ENCODE measurements at places on chromosomes 11 and 22.

DNA sequence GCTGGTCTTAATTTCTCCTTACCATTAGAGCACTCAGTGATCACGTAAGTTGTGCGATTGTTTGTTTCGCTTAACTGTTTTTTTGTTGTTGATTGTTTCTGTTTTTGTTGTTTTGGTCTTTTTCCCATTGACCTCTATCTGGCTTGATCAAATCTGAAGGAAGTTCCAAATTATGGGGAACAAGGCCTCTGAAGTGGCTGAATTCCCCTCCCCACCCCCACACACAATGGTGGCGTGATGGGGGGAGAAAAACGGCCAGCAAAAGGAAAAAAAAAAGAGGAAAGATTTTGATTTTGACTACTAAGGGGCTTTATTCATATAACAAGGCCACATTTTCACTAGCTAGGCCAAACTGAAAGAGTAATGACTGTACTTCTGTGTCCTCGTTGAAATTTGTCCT, 53.6 kb downstream of the OSBPL5 start:
- no peak for DNase-seq

GRCh38 chr11:118975771-118976709, 4.5 kb downstream of the FOXR1 start:
- DNase-seq, result no peak

DNA sequence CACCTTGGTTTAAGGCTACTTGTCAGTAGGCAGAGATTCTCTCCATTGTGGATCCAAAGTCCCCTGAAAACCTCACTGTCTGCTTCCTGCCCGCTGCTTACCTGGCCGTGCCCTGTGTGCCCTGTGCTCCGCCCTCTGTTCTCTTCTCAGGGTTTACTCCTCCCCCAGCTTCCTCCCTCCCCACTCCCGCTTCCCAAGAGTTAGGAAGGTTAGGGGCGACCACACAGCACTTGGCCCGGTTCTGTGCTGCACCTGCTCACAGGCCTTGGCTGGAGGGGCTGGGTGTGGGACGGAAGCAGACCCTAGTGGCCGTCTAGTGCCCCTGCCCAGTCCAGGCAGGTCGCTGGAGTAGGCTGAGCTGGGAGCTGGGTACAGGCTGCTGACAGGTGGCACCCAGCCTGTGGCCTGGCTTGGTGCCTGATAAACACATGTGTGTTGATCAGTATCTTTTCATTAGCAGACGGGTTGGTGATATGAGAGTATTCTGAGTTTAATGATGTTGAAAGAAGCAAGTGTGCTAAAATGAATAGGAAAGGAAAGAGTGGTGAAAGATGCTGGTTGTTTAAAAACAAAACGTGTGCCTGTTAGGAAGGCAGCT, 40.5 kb downstream of the GRAMD4 start:
- no peak for DNase-seq

DNA sequence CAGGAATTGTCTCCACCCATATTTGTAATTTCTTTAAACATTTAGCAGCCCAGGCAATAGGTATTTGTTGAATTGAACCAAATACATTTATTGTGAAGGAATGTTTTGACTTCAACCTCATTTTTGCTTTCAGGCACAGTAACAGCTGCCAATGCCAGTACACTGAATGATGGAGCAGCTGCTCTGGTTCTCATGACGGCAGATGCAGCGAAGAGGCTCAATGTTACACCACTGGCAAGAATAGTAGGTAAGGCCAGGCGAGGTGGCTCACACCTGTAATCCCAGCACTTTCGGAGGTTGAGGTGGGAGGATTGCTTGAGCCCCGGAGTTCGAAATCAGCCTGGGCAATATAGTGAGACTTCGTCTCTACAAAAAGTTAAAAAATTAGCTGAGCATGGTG, 20.9 kb downstream of the ACAT1 start:
- DNase-seq, result no peak

DNA sequence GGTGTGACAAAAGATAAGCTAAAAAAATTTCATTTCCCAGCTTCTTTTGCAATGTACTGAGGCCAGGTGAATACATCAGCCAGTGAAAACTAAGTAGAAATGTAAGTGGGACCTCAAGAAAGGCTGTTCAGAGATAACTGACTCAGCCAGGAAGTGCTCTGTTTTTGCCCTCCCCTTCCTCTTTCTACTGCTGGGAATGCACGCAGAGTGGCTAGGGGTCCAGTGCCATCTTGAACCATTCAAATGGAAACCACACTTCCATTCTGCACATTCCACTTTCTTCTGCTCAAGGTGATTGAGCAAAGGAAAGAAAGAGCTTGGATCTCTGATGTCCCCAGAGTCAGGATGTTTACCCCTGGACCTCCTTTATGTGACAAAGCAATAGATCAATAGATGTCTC, 27.8 kb upstream of the LMO2 start:
- DNase-seq, result no peak

DNA sequence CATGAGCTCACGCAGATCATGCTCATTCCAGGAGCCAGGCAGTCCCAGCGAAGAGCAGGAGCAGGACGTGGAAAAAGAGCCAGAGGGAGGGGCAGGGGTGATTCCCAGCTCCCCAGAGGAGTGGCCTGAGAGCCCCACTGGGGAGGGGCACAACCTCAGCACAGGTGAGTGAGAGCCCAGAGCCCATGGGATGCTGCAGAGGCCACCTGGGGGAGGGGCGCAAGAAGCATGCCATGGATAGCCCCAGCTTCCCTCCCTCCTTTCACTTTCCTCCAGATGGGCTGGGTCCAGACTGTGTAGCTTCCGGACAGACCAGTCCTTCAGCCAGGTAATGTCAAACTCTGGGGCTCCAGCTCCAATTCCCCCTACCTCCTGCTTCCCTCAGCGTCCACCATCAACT, 6.2 kb downstream of the SMTNL1 start:
- no peak for DNase-seq

DNA sequence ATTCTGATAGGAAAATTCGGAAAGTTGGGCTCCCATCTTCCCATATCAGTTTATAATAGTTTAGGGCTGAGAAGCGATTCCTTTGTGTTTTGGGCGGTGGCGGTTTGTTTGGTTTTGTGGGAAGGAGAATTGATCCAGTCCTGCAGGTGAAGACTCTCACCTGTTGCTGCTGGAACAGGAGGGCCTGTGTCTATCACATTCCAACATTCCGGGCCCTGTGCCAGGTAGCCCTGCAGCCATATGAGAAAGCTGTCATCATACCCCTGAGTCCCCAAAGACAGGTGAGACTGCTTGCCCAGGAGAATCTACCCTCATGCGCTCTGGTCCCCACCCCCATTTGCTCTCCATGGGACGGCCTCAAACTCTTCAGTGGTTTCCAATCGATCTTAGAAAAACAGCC, 62.1 kb downstream of the TRAF6 start:
- no peak for DNase-seq

DNA sequence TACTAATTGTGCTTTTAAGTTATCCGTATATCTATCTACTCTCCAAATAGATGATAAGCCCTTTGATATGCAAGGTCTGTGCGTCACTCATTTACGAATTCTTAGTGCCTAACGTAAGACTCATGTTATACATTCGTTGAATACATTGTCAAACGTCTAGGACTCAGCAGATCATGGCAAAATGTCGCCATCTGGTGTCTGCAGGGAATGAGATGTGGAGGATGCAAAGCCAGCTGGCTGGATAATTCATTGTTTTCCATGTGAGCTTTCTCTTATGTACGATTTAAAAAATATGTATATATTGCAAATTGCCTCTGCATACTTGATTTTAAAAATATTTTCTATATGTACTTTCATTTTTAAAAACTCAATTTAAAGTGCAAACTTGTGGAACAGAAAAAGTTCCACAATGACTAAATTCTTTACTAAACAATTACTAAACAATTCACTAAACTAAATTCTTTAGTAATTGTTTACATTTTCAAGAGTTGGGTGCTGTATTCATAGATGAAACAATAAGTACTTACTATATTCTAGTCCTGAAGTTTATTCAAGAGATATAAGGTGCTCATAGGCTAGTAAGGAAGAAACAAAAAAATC, 33.8 kb downstream of the ZNF202 start:
- DNase-seq, result no peak

- no peak for DNase-seq
Measured at GRCh38 chr11:76601272-76601671, 69.3 kb downstream of the LRRC32 start.

- no peak for DNase-seq
Measured at GRCh38 chr11:110747531-110747930, 35.3 kb upstream of the ARHGAP20 start.

- DNase-seq, result no peak
Measured at GRCh38 chr22:45529971-45530575, 27.4 kb downstream of the FBLN1 start.

DNA sequence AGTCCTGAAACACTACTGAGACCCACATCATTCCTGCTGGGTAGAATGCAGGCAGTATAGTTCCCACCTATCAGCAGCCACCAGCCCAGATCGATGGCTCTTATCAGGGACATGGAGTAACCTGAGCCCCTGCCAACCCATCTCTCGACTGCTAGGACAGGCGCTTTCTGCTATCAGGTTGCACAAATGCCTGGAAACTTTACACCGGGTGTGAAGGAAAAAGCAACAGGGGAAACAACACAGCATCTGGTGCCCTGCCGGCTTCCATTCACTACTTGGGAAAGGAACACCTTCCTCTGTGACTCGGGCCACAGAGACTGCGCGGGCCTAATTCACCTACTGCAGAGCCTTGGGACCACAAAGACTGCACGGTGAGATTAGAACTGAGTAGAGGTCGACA, 18.5 kb downstream of the RBFOX2 start:
- DNase-seq, result no peak

DNA sequence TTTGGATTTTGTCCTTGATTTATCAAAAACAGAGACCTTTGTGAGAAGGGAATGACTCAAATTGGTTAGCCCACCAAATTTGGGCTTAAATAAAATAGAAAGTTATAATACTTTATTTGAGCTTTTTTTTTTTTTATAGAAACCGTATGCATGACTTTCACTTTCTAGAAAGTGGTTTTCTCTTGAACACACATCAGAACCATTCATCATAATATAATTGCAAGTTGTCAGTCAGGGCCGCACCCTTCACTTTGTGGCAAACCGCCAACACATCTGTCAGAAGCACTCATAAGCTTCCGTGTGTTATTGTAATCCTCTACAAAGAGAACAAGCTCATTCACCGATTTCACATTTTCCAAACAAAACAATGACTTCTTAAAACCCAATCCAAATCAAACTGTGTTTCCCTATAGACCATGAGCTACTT, 76.1 kb downstream of the SOX6 start:
- DNase-seq, result no peak

GRCh38 chr11:32983506-32983905, 32.2 kb upstream of the DEPDC7 start:
- DNase-seq, result no peak

- DNase-seq, result no peak
Measured at GRCh38 chr22:48663297-48663696, 1164.4 kb downstream of the BRD1 start.

GRCh38 chr22:17951315-17951714, 73.0 kb downstream of the MICAL3 start:
- DNase-seq, result no peak

GRCh38 chr11:68031144-68031464, 623 bp downstream of the NDUFS8 start:
- DNase-seq, result no peak

DNA sequence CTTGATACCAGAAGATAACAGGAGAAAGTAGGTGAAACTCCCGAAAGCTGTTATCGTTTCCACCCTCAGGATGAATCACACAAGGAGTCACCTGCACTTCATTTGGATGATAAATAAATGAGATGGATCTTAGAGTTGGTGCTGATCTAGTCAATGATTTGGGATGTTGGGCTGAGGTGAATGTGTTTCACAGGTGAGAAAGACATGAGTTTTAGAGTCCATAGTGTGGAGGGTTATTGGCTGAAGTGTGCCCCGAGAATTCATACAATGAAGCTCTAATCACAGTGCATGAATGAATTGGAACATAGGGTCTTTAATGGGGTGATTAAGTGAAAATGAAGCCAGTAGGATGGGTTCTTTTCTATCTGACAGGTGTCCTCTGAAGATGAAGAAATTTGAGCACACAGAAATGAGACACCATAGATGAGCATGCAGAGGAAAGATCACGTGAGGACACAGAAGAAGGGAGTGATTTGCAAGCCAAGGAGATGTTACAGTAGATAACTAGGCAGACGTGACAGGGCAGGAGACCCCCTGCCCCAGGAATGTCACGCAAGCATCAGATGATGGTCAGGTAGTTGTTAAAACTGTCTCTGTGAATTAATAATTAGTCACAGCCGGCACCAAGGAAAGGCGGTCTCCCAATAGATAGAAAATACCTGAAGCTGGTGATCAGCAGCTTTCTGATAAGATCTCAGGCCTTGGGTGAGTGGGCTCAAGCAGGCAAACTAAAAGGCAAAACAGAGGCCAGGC, 60.3 kb upstream of the IGLL5 start:
- DNase-seq, result no peak

GRCh38 chr11:77140231-77140851, 12.3 kb downstream of the MYO7A start:
- DNase-seq, result no peak

GRCh38 chr22:30121960-30122359, 41.7 kb downstream of the HORMAD2 start:
- DNase-seq, result no peak

GRCh38 chr22:19800761-19801244, 40.2 kb downstream of the TBX1 start:
- DNase-seq, result no peak

- DNase-seq, result no peak
Measured at GRCh38 chr22:48438800-48439559, 1388.7 kb downstream of the BRD1 start.

- no peak for DNase-seq
Measured at GRCh38 chr22:21624120-21624879, 5.5 kb downstream of the YDJC start.

DNA sequence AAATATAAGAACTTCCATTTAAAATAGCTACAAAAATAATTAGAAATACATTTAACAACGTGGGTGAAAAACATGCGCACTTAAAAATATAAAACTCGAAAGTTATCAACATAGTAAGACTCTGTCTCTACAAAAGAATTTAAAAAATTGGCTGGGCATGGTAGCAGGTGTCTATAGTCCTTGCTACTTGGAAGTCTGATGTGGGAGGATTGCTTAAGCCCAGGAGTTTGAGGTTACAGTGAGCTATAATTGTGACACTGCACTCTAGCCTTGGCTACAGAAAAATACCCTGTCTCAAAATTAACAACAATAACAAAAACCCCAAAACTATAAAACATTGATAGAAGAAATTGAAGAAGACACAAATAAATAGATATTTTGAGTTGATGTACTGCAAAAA, 13.8 kb upstream of the CASP12 start:
- no peak for DNase-seq

DNA sequence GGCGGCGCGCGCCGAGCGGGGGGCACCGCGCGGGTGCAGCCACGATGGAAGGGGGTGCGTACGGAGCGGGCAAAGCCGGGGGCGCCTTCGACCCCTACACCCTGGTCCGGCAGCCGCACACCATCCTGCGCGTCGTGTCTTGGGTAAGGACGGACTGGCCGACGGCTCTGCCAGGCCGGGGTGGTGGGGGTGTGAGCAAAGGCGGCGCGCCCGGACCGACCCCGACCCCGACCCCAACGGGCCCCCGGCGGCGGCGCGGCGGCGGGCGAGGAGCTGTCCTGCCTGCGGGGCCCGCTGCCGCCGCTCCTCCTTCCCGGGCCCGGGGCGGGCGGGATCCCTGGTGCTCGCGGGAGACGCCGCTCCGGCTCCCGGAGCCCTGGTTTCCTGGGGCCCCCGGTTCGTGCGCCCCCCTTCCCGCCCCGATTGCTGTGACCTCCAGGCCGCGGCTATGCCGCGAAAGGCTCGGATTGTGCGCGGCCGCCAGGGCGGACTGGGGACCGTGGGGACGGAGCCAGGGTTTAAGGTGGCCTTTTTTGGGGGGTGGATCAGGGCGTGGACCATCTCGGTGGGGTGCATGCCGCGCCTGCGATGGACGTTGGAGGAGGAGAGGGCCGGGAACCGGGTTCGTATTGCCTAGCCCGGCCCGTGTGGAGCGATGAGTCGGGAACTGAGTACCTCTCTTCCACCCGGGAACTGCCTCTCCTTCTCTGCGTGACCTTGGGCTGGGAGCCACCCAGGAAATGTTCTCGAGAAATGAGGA, at the start of gene SYNGR1:
TSS of gene SYNGR1 (plus strand) at position 25 of the 760 bp plus-strand sequence. CDS start at position 45, 20 bp downstream.
- DNase-seq, result no peak

All from GM12892 (cell line).